SW 1271 (cell line): ENCODE measurements at places on chromosomes 3 and 15.

DNA sequence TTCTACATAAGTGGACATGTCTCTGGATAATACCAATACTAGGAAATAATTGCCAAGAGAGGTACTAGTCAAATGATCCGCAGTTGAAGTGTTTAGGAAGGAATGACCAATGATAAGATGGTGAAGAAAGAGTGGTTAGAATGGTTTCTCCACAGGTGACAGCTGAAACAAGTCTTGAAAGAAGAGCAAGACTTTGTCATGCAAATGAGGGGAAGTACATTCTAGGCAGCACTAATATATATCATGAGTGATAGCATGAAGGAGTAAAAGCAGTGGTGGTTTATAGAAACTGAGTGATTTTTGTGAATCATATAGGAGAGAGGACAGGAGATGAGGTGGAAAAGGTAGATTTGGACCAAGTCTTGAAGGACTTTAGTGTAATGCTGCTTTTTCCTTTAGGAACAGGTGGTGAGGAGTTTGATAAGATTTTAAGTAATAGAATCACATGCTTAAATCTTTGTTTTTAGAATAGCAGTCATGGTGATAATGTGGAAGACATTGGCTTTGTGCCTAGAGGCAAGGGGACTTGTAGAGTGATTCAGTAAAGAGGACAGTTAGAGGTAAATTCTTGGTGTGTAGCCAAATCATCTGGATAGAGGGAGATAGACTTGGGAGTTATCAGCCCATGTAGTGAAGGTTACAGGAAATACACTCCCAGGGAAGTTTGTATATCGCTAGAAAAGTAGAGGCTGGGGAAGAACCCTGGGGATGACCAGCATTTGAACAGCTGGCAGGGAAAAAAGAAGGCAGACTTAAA is 31.9 kb downstream of the SLMAP start:
- DNase-seq, result no peak

- DNase-seq, result no peak
These were observed 290.0 kb upstream of the PLSCR5 start for GRCh38 chr3:146895026-146895749.

- no peak for DNase-seq
These were observed 344.6 kb downstream of the GRM7 start for GRCh38 chr3:7205535-7205934.

- no peak for DNase-seq
These were observed 99.2 kb downstream of the SLMAP start for GRCh38 chr3:57855281-57855680.

GRCh38 chr15:39592500-39592899 is 11.6 kb downstream of the THBS1 start:
- DNase-seq, result no peak

DNA sequence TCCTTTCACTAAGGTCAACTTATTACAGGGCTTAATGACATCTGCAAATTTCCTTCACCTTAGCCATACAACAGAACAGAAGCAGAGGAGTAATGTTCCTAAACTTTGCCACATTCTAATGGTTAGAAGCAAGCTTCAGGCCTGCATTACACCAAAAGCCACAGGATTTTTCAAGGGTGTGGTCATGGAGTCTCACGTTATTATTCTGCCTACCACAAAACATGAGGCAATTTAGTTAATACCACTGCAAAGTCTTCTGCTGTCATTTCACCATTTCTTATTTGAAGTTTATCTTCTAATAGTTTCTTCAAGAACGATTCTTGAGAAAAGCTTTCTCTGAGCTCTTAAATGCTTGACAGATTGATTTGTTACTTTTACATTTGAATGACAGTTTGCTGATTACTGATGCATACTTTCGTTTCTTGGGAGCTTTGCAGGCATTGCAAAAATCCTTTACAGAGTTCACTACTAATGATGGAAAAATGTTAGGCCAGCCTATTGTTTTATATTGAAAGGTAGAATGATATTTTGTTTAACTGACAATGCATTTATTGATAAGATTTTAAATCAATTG is 1257.1 kb downstream of the NSUN3 start:
- no peak for DNase-seq

GRCh38 chr15:64455961-64456371 is 4.4 kb upstream of the ZNF609 start:
- no peak for DNase-seq

GRCh38 chr3:5343459-5343858 is 156.0 kb downstream of the EDEM1 start:
- no peak for DNase-seq

- DNase-seq, result no peak
These were observed 110.4 kb downstream of the TMEM266 start for GRCh38 chr15:76169911-76170800.

- no peak for DNase-seq
These were observed 708 bp downstream of the SEC22A start for GRCh38 chr3:123202451-123202850.

- no peak for DNase-seq
These were observed 86.1 kb downstream of the FOXP1 start for GRCh38 chr3:71497367-71497897.

- DNase-seq, result no peak
These were observed 502.2 kb upstream of the LMCD1 start for GRCh38 chr3:7999384-7999783.

GRCh38 chr15:65918945-65919344 is 49.7 kb downstream of the RAB11A start:
- no peak for DNase-seq
